ENCODE measurements at places on chromosomes 4 and X.
A peak's percentile ranks its signal among the peaks of the same experiment; 100 is the strongest.

- no peak for DNase-seq
Observed at GRCh38 chr4:99710681-99711345, 53.2 kb upstream of the C4orf54 start.

GRCh38 chrX:131741103-131741581 lies 197.3 kb downstream of the OR13H1 start:
- no peak for DNase-seq

DNA sequence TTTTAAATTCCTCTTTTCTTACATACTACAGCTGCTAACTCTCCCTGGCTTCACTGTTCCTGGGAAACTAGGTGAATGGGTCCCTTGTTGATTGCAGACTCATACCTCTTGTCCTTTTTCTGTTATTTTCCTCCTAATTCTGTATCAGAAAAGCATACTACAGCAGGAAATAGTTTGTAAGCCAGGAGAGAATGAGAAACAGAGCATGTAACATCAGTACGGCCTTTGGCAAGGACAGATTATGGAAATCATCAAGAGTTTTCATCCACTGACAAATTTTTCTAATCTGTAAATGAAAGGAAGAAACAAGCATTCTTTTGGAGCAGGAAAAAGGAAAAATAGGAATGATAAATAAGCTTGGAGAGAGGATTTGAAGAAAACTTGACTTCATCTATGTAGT lies 239.2 kb downstream of the ANTXR2 start:
- DNase-seq = no peak

GRCh38 chr4:15149234-15149838 lies 147.1 kb downstream of the CPEB2 start:
- no peak for DNase-seq

- no peak for DNase-seq
Observed at GRCh38 chr4:127669691-127670090, 36.9 kb downstream of the INTU start.

DNA sequence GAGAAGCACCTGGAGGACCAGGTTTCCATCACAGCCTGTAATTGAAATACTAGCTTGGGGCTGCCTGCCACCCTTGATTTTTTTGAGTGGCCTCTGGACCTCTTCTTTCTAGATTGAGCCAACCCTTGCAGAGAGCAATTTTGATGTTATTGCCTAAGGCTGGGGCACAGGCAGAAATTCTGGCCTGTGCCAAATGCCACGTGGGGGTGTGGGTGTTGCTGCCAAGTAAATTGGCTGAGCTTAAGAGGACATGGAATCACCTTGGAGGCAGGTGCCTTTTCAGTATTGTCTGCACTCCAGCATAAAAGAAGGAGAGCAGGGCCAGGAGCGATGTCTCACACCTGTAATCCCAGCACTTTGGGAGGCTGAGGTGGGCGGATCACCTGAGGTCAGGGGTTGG lies 286.1 kb upstream of the PRPS2 start:
- DNase-seq = no peak

DNA sequence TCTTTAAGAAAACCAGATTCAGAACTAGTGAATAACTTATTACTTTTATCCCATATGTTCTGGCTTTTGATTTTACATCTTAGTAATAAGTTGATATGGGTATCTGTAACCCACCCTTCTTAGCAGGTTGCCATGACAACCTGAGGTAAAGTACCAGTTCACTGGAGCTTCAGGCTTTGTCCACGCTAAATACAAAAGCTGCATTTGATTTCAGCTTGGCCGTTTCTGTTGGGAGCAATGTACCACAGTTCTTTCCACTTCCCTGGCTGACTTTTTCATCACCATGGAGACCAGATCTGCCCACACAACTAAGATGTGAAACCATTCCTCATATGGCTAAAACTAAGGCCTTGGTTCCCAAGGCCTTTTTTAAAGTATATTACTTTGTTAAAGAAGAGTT lies 26.1 kb downstream of the KLHL34 start:
- no peak for DNase-seq

DNA sequence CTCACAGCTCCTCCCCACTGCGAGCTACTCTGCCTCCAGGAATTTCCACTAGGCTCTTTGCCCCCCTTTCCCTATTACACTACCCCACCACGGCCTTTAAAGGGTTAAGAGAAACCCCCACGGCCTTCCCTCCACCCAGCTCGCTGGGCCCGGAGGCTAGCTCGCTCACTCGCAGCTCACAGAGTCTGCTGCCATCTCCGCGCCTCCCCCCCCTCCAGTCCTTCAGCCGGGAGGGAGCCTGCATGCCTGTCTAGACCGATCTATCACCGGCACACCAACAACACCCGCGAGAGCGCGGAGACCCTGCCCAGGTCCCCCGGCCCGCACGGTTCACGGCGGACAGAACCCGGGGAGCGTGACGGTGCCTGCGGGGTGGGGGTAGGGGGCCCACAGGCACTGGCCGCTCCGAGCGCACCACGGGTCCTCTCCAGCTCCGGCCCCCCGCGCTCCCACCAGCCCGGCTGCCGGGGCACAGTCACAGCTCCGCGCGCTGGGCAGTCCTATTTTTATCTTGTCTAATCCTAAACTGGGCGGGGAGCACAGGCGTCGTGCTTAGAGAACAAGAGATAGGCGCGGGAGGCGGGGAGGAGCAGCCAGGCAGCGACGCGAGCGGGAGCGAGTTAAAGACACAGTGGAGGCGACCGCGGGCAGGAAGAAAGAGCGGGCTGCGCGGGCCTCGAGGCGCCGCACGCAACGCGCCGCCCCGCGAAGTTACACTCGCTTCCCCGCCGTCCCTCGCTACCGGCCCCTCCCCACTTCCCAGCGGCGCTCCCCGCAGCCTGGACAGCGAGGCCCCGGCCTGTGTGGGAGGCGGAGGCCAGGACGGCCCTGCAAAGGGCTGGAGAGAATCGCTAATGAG lies 3.5 kb downstream of the BCOR start:
- DNase-seq = no peak

DNA sequence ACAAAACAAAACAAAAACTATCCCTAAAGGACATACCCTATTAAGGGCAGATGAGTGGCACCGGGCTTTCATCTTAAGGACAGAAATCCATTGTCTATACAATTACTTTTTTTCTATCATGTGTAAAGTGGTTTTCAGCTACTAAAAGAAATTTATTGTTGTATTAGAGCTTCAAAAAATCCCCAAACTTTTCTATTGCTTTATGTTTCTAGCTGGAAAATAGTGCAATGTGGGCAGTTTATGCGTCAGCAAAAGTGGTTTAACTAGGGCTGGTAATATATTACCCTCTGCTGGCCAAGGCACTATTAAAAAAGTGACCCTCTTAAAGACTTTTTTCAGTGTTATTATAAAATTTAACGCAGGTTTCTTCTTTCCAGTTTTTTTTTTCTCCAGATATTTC lies 15.5 kb upstream of the GPR82 start:
- no peak for DNase-seq

GRCh38 chr4:128060699-128061565 lies at the start of gene LARP1B:
TSS of gene LARP1B (plus strand) at chr4:128061312. CDS start at chr4:128074952, 13,640 bp downstream.
- peak; percentile 84 for DNase-seq

DNA sequence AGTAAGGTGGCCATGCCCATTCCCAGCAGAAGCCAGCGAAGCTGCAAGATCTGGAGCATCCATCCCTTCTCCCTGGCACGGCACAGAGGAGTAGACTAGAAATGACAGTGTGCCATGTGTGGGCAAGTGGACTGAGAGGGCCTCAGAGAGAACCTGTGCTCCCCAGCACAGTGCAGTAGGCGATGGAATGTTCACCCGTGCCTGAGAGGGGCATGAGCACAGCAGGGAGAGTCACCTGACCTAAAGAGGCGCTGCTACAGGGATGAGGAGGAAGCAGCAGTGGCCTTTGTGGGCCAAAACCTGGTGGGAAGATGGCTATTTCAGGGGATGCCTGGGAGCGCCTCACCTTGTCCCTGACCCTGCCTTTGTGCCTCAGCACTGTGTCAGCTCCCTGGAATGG lies 8.0 kb upstream of the CDKN2AIP start:
- DNase-seq = no peak

DNA sequence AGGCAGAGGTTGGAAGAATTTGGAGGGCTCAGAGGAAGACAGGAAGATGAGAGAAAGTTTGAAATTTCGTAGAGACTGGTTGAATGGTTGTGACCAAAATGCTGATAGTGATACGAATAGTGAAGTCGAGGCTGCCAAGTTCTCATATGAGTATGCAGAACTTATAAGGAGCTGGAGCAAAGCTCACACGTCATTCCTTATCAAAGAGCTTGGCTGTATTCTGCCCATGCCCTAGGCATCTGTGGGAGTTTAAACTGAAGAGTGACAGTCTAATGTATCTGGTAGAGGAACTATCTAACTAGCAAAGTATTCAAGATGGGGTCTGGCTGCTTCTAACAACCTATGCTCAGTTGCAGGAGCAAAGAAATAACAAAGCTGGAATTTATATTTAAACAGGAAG lies 102.1 kb downstream of the PCDH18 start:
- no peak for DNase-seq

GRCh38 chrX:39726771-39727170 lies 371.0 kb downstream of the BCOR start:
- DNase-seq = no peak

GRCh38 chr4:111326450-111326849 lies 703.6 kb upstream of the PITX2 start:
- DNase-seq = no peak

DNA sequence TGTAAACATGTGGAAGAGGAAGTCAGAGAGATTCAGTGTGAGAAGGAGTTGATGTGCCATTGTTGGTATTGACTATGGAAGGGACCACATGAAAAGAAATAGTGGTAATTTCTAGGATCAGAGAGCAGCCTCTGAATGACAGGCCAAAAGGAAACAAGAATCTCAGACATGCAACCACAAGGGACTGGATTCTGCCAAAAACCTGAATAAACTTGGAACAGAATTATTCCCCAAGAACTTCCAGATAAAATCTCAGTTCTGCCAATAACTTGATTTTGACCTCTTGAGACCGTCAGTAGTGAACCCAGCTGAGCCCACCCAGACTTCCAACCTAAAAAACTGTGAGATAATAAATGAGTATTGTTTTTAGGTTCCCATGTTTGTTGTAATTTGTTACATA lies 653.6 kb upstream of the NR3C2 start:
- DNase-seq = no peak

DNA sequence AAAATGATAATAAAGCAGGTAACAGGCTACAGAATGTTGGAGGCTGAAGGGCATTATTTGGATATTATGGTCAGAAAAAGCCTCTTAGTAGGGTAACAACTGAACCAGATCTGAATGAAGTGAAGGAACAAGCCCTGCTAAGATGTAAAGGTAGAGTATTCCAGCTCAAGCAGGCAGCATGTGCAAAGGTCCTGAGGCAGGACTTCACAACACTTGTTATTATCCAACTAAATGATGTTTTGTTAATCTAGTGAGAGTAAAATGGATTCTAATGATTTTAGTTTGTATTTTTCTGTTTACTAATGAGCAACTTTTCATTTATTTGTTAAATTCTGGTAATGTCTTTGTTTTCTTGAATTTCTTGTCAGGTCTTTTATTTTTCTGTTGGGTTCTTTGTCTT lies 35.7 kb downstream of the RAB33B start:
- no peak for DNase-seq

DNA sequence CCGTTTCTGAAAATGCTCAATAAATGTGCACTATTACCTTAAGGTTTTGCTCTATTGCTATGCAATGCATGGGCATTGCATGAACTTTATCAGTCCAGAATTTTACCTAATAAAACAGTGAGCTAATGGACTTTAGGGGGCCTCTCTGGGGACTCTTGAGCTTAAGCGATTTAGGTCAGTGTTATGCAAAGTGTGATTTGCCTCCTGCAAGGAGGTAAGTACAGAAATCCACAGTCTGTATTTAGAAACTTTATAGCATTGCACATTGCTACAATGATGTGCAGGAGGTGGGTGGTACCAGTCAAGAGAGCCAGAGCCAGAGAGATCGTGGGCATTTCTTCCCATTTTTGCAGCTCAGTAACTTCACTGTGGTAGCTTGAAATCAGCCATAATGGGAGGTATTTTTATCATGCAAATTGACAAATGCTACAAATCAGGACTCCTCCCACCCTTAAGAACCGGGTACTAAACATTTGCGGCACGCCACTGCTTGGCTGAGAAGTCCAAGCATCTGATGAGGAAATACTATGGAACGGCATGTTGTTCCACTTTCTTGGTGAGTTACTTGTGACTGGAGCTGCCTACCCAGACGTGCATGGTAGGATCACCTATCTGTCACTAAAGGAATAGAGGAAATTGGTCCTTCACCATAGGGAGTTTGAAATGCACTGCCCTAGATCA lies 174.6 kb upstream of the PGRMC2 start:
- DNase-seq = no peak

DNA sequence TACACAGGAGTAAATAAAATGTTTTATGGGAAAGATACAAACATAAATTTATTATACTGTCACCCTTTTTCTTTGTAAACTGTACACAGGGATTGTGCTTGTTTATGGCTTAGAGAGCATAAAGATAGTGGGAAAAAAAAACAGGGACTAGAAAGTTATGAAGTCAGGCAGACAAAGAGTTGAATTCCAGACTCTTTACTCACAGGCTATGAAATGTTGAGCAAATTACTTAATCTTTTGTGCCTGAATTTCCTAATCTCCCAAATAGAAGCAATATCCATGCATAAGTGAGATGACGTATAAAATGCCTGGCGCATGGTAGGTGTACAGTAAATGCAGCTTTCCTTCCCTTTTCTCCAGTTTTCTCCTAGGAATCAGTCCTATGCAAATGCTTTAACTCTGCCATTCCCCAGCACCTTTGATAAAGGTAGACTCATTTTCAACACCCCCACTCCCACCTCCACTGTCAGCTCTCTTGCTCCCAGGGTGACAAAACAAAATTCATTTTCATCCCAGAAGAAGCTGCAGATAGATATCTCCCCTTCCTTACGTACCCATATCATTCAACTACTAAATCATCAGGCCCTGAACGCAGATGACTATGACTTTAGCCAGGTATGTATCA lies 44.5 kb upstream of the BTC start:
- DNase-seq = no peak

DNA sequence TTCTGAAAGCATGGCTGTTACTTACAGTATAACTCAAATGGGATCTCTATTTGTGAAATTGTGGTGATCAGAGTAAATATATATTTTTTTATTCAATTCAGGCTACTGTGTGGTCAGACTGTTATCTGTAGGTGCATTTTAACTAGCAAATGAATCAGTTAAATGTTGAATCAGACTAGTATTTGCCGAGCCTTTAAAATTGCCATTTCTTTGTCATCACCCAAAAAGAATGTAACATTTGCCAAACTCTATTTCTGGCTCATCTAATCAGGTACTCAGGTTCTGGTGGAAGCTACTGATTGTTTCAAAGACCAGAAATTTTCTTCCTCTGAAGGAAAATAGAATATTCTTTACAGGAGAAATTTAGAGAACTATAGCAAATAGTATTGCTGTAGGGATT lies 1.8 kb upstream of the NAA15 start:
- no peak for DNase-seq

- no peak for DNase-seq
Observed at GRCh38 chr4:183244019-183244418, 76.1 kb downstream of the CLDN22 start.

- DNase-seq = no peak
Observed at GRCh38 chr4:37726666-37727065, 40.5 kb upstream of the RELL1 start.
